ENCODE measurements at places on chromosomes 7 and 10.

GRCh38 chr7:66641526-66641871, 12.8 kb downstream of the KCTD7 start:
- no peak for DNase-seq

DNA sequence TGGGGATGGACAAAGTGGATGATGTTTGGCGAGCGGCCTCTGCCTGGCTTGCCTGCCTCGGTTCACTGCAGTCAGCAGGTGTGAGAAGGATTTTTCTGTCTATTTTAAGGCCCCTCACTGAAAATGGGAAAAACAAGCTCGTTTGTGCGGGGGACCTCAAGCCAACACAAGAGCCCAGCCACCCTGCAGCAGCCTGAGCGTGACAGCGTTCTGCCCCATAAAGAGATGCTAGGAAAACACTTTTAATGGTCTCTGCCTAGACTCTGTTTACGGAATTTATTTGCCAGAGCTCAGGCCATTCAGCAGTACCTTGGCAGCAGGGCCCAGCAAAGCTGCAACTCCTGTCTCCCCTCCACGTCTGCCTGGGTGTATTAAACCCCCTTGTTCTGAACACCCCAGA, 131.7 kb downstream of the GRK5 start:
- DNase-seq = no peak

DNA sequence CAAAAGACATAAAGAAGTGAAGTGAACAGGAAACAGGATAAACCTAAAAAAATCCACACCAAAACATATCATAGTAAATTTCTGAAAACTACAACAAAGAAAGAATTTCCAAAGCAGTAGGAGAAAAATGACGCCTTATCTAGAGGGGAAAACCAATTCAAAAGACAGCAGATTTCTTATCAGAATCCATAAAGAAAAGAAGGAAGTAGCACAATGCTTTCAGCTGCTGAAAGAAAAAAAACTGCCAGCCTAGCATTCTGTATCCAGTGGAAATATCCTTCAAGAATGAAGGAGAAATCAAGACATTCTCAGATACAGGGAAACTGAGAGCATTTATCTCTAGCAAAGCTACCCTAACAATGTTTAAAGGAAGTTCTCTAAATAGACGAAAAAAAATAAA, 37.8 kb downstream of the PDLIM1 start:
- DNase-seq = no peak

DNA sequence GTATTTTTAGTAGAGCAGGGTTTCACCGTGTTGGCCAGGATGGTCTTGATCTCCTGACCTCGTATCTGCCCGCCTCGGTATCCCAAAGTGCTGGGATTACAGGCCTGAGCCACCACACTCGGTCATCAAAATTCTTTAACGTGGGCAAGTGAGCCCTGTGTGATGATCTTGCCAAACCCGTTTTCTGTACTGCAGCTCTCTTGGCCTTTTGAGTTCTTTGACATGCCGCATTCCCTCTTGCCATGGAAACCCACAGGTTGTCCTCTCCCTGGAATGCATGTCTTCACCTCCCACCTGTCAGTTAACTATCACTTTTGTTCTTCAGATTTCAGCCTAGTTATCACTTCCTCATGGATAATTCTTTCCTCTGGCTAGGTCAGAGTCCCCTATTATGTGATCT, 5.0 kb downstream of the NUP205 start:
- no peak for DNase-seq

DNA sequence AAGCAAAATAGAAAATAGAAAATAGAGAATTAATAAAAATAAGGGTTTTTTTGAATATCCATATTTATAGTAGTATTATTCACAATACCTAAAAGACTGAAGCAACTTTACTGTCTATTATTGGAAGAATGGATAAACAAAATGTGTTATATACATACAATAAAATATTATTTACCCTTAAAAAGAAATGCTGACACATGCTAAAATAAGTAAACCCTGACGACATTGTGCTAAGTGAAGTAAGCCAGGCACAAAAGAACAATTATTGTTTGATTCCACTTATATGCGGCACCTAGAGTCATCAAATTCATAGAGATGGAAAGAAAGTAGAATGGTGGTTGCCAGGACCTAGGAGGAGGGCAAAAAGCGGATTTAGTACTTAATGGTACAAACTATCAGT, 39.0 kb downstream of the LRRC17 start:
- no peak for DNase-seq

DNA sequence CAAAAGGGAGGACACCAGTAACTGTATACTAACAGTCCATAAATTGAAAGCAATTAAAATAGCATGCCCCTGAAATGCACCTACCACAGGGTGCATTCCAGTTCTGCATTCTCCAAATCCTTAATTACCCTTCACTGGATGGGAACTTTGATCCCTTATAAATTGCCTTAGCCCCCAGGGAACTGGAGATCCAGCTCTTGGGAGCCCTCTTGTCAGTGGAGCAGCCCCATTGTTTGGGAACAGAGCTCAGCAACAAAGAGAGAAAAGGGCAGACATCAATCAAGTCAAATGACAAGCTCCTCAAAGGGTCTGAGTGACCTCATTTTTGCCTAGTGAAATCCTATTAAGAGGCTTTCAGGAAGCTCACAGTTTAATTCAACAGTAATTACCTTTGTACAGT, 472.6 kb downstream of the XPNPEP1 start:
- no peak for DNase-seq

DNA sequence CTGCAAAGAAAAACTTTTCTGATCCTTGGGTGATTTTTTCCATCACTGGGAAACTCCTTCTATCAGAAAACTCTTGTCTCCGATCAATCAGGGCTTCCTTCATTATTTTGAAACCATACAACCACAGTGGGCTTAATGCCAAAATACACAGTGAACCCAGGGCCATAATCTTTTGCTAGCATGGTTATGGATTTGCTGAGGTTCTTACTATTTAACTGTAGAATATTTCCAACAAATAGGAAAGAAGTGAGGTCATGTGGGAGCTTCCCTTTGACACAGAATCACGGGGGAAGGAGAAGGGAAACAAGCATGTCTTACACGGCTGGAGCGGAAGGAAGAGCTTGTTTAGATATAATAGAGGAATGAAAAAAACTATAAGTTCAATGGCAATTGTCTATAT, 1241.7 kb downstream of the REEP3 start:
- no peak for DNase-seq

GRCh38 chr7:42964849-42965805, 33.0 kb downstream of the MRPL32 start:
- DNase-seq = no peak

GRCh38 chr7:122827763-122828162, 58.5 kb downstream of the CADPS2 start:
- DNase-seq = no peak

GRCh38 chr10:93181271-93182048, 107.8 kb downstream of the CYP26A1 start:
- DNase-seq = no peak

GRCh38 chr10:130024779-130025325, 60.8 kb upstream of the EBF3 start:
- no peak for DNase-seq

- no peak for DNase-seq
Measured at GRCh38 chr10:12717981-12718707, 283.4 kb downstream of the CCDC3 start.

- DNase-seq = no peak
Measured at GRCh38 chr10:120597902-120598301, 140.9 kb downstream of the PLPP4 start.

DNA sequence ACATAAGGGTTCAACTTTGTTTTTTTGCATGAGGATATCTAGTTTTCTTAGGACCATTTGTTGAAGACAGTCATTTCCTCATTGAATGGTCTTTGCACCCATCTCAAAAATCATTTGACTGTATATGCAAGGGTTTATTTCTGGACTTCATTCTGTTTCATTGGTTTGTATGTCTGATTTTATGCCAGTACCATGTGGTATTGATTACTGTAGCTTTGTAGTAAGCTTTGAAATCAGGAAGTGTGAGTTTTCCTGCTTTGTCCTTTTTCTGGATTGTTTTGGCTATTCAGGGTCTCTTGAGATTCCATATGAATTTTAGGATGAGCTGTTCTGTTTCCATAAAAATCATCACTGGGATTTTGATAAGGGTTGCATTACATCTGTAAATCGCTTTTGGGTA, 63.9 kb downstream of the SND1 start:
- no peak for DNase-seq

- no peak for DNase-seq
Measured at GRCh38 chr7:47236480-47237129, 345.3 kb downstream of the TNS3 start.

DNA sequence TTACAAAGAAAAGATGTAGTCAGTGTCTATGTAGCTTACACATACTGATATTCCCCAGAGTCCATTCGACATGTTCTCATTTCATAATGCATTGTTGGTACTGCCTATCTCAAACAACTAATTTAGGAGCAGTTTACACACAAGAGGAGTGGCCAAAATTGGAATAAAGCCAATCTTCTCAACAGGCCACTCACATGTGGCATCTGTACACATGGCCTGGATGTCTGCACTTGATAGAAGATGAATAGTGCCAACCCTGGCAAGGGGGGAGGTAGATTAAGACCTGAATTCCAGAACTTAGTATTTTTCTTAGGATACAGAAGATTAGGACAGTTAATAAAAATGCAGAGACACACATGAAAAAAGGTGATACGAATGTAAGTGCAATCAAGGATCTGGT, 125.3 kb upstream of the STARD3NL start:
- DNase-seq = no peak

DNA sequence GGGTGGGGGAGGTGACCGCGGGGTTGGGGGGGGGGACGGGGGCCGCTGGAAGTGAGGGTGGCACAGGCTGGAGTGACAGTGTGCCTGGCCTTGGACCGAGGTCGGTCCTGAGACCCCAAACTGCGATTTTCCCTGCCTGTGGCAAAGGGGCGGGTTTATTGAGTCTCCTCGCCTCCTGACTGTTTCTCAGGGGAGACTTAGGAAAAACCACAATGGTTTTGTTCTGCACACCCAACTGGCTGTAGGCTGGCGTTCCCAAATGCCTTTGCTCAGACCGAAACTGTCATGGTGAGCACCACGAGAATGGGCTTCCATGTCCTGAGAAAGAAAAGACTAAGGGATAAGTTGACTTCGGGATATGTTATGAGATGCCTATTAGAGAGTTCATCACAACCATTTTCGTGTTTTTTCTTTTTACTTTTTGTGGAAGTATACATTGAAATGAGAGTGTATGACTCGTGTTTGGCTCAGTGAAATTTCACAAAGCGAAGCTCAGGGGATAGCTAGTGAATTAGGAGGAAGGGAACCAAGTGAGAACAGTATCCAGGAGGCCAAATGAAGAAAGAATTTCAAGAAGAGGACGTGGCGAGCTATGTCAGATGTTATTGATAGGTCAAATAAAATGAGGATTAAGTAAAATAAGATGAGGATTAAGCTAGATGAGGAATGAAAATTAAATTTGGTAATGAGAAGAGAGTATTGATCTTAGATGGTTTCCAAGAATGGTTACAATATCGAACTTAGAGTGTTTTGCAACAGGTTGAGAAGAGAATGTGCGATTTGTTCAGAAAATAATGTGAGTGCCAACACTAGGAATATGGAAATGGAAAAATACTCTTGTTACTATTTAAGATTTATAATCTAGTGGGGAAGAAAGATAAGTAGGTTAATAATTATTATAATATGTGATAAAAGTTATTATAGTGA, 918 bp downstream of the NET1 start:
- DNase-seq = no peak

GRCh38 chr7:69696054-69696591, 97.8 kb downstream of the AUTS2 start:
- DNase-seq = no peak

GRCh38 chr10:97355571-97355975, 21.0 kb upstream of the FRAT2 start:
- no peak for DNase-seq

DNA sequence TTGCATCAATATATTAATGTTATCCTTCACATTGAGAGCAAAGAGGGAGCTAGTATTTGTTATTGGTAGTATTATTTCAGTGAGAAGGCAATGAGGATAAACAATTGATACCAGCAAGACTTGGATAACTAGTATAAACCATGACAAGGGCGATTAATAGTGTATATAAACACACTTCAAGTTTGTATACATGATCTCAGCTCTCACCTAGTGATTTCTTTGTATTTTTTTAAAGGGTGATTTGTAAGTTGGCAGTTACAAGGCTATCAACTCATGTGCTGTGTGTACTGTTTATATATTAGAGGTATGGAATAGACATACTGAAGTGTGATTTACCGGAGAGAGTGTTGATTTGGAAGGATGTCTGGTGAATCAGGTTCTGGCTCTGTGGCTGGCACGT, 88.0 kb downstream of the SNX10 start:
- no peak for DNase-seq

GRCh38 chr10:96462606-96463151, 51.0 kb downstream of the TLL2 start:
- no peak for DNase-seq

DNA sequence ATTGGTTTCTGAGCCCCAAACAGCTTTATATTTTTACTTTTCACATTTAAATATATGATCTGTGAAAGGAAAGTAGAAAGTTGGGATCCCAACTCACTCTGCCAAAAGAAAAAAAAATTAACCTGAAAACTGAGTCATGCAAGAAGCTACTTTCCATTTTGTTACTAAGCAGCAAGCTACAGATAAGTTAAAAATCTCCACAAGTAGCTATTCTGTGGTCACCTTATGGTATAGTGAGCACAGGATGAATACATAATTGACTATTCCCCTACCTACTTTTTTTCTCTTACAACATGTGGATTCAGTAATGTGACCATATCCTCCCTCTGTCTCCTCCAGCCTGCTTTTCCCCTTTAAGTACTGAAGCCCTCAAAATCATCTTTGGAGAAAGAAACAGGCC, 30.3 kb upstream of the CREB3L2 start:
- no peak for DNase-seq

DNA sequence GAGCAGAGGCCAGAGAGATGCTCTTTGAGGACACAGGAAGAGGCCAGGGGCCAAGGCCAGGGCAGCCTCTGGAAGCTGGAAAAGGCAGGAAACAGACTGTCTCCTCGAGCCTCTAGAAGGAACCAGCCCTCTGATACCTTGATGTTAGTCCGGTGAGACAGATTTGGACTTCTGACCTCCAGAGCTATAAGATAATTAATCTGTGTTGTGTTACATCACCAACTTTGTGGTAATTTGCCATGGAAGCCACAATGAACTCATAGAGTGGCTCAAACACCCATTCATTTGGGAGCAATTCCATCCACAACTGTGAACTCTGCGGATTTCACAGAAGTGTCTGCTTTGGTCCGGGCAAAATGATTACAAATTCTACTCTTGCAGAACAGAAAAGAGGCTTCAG, 48.7 kb downstream of the OAT start:
- no peak for DNase-seq

Measured in activated gamma-delta T cell treated with anti-CD3 and anti-CD28 coated beads, Interleukin-2, amount 50 U/mL, for 16 hours (primary cell).